Putamen (tissue), 1 donor: ENCODE measurements at places on chromosomes 16 and 17.

- no peak for DNase-seq
Observed at GRCh38 chr17:62653826-62654761, 26.6 kb downstream of the MRC2 start.

DNA sequence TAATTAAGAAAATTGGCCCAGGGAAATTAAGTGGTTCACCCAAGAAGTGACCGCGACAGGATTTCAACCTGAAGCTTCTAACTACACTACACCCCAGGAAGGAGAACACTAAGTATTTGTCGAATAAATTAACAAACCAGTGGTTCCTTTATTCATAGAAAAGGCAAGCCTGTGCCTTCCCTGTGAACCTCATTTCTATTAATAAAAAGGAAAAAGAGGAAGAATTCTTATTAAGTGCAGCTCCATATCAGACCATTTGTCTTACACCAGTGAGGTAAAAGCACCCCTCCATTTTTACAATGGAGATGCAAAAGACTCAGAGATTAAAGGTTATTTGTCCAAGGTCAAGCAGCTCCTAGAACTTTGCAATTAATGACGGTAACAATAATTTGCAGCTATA is 1.7 kb downstream of the COPS3 start:
- no peak for DNase-seq

GRCh38 chr17:39318636-39319035 is 82.8 kb downstream of the FBXL20 start:
- no peak for DNase-seq

DNA sequence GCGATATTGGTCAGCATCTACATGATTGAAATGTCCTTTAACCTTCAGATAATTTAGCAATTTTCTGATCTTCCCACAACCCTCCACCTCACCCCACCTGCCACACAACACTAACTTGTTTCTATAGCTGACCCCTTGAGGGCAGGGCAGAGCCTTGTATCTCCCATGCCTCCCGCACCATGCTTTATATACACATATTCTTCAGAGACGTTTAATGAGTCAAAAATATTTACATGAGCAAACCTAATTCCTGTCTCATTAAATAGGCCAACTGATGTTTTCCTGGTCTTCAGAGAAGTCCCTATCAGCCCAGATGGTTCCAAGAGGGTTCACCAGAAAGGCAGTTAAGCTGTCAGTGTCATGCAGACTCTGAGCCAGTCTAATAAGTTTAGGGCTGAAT is 6.6 kb upstream of the DHRS7C start:
- no peak for DNase-seq

GRCh38 chr16:19505600-19506303 is 16.1 kb downstream of the GDE1 start:
- DNase-seq, result no peak
